ENCODE measurements at places on chromosomes 3 and 15.

- no peak for DNase-seq
These were observed 689.1 kb upstream of the DPPA4 start for GRCh38 chr3:110026421-110026820.

DNA sequence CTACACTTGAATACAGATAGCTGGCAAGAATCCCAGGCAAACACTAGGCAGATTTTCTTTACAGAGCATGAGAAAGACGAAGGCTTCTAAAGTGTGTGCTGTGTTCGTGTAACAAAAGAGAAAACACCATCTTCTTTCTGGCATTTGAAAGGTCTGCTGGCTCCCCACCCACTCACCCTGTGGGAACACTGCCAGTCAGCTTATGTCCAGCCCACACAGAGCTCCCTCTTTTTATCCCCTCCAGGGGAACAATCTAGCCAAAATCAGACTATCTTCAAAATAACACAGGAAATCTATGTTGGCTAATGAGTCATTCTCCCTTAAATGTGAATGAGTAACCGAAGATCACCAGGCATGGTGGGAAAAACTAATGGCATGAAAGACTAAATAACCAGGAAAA lies 45.6 kb upstream of the PAQR5 start:
- DNase-seq: no peak

- no peak for DNase-seq
These were observed 24.1 kb downstream of the PIGB start for GRCh38 chr15:55343168-55343567.

DNA sequence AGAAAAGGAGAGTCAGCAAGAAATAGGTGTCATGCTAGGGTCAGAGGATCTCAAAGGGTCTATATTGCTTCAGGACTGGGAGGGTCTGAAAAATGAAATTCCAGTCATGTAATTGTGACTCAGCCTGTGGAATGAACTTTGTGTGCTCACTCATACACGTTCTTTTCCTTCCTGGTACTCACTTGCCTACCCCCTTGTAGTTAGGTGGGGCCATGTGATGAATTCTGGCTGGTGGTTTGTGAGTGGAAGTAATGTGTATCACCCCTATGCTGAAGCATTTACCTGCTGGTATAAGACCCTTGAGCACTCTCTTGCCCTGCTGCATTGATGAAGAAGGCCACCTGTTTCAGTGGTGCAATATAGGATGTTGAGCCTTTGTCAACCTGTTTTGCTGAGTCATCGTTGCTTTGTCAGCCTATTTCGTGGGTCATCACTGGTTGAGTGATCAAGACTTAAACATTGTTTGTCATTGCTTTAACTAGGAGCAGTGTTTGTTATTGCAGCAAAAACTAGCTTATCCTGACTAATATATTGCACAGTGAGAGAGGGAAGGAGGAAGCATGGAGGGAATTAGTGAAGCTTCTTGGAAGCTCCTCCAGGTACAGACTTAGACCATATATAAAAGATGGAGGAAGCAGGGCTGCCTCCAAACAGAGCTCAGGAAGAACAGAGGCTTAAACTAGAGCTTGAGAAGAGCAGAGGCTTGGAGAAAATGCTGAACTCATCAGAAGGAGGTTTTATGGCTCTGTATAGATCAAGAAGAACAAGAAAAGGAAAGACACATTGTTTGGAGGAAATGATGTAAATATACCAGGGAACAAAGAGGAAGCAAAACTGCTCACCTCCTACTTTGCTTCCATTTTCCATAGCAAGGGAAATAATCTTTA lies 28.9 kb downstream of the TLNRD1 start:
- DNase-seq: no peak

DNA sequence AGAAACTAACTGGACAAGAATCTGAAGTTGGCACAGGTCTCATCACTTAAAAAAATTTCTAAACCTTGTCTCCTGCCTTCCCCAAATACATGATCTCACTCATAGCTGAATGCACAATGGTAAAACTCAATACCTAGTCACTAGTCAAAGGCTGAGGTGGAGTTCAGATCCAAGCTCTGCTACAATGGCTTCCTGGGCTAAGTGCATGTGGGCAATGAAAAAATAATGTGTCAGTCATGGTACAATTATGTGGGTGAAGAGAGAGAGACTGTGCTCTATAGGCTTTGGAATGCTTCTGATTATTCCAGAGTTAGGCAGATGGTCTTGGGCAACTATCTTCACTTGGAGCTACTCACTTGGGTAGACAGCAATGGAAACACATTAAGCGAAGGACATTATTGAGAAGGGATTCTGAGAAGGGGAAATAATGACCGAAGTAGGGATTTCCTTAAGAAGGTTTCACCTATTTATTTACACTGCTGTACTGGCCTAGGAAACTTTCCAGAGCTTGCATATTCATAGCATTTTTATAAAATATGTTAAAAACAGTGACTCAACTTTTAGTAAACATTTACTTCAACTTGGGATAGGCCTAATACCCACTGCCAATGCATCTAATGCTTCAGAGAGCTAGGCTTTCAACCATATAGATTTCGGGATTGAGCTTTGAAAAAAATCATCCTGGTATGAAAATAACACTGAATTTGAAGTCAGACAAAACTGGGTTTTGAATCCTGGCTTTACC lies 58.7 kb upstream of the PLXND1 start:
- DNase-seq: no peak

DNA sequence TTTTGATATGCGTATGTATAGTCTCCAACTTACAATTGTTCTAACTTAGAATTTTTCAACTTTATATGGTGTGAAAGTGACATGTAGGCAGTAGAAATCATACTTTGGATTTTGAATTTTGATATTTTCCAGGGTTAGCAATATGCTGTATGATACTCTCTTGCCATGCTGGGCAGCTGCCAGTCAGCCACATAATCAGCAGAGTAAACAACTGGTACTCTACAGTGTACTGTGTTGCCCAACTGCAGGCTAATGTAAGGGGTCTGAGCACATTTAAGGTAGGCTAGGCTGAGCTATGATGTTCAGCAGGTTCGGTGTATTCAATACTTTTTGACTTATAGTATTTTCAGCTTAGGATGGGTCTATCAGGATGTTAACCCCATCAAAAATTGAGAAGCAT lies 52.0 kb upstream of the RYK start:
- no peak for DNase-seq

DNA sequence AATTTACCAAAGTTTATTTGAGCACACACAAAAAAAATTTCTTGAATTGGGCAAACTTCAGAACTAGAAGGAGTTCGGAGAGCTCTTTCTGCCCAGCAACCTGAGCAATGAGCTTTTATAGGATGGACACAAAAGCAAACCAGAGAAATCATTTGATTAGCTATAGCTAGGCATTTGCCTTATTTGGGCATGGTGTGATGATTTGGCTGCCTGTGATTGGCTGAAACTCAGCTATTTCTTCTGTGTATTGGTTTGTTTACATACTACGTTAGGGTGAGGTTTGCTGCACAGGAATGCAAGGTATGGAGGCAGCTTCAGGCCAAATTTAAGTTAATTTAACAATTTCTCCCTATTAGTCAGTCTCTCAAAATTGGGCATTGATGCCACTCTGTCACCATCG lies 65.1 kb downstream of the NEK11 start:
- DNase-seq: no peak

DNA sequence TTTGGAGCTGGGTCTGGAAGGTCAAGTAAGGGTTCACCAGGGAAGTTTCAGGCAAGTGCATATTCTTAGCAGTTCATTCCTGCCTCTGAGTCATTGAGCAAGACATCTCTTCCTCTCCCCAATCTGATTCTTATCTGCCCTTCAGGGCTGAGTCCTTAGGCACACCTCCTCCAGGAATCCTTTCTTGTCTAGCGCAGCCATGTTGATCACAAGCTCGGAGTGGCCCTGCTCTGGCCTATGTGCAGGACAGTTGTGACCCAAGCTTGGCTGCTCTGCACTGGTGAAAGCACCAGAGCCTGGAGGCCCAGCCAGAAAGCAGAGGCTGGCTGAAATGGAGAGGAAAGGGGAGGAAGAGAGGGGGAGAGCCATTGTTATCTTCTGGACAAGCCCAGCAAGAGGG lies 30.9 kb upstream of the MRPS22 start:
- DNase-seq: no peak

- no peak for DNase-seq
These were observed 18.0 kb downstream of the MIX23 start for GRCh38 chr3:122365073-122365472.

- DNase-seq: no peak
These were observed 2.2 kb downstream of the DNAH1 start for GRCh38 chr3:52318186-52318816.

GRCh38 chr3:3603351-3603750 lies 195.9 kb upstream of the LRRN1 start:
- no peak for DNase-seq

DNA sequence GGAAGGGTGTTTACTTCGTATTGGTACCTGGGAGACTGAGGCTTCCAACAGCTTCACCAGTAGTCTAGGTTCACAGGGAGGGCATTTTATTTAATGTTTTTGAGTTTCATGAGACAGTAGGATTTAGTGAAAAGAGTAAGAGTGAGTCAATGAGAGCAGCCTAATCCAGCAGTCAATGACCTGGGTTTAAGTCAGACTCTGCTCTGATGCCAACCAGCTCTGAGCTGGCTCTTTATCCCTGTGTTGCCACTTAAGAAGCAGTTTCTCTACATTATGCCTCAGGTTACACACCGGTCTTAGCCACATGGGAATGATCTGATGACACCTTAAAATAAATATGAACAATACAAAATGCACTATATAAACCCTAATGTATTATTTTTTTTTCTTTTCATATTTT lies 59.4 kb upstream of the KCNMB2 start:
- no peak for DNase-seq

DNA sequence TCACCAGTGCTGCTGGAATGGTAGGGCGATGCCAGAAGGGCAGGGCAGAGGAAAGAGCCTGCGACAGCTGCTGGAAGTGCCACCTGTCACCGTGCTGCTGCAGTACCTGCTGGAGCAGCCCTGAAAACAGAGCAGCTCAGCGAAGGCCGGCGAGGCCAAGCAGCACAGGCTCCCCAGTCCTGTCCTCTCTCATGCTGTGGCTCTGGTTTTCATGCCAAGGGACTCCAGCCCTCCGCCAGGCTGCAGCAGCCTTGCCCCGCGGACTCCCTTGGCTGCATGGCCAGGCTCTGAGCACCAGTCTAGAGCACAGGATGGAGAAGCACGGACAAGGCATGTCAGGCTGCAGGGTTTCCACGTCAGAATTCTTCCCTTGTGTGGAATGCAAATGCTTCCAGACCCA lies 43.9 kb downstream of the ADCY5 start:
- DNase-seq: no peak

GRCh38 chr3:17979911-17980310 lies 237.5 kb upstream of the TBC1D5 start:
- no peak for DNase-seq

GRCh38 chr15:56241374-56242105 lies 2.1 kb downstream of the RFX7 start:
- no peak for DNase-seq

DNA sequence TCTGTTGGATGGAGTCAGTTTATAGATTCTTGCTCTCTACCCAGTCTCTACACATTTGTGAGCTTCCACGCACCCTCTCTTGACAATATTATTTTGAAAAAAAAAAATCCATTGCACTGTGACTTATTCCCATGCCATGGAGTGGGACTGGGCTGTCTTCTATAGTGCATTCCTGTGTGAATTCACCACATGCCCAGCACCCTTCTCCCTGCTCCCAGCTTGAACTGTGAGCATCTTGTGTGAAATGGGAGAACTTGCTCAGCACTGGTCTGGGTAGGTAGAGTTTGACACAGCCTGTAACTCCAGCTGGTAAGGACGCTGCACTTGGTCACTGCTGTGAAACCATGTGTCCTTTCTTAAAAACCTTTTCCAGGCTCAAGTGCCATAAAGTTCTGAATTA lies 91.9 kb downstream of the ARNT2 start:
- no peak for DNase-seq

DNA sequence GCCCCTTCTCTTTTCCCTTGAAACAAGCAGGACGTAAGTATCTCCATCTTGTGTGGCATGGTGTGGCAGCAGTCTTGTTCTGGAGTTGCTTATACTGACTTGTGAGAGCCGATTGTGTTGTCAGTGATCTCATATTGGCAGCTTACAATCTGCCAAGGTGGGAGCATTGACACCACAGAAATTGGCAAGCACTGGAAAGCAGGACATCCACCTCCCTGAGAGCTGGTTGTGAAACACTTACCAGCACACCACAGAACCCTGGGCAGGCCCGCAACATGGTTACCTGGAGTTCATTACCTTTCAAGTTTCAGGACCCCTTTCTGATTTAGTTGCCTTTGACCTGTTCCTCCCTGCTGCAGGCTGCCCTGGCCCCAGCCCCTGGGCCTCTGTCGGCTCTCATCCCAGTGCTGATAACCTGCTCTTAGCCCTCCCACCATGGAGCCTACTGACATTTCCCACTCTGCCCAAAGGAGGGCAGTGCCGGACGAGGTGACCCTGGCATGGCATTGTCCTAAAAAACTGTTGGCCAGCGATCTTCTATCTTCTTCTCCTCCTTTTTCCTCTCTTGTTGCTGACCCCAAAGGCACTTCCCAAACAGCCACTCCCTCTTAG lies 10.6 kb upstream of the ATP2B2 start:
- no peak for DNase-seq

GRCh38 chr3:130299531-130299930 lies 45.9 kb upstream of the COL6A5 start:
- DNase-seq: no peak

GRCh38 chr15:63112871-63113270 lies 8.8 kb upstream of the LACTB start:
- DNase-seq: no peak

GRCh38 chr3:169886671-169887070 lies 16.9 kb upstream of the LRRC31 start:
- no peak for DNase-seq

DNA sequence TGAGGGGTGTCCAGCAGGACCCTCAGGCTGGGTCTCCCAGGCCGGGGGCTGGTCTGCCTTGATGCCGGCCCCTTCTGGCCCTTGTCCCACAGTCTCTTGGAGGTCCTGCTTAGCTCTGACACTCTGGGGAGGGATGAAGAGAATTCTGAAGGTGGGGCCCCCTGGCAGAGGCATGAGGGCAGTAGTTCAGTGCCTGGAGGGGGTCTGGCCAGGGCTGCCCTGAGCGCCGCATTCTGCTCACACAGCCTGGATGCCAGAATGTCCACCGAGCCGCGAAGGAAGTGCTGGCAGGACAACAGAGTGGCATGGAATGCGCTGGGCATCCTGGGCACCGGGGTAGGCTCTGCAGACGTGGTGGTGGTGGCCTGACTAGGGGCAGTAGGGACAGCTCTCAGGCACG lies 55.5 kb downstream of the SMAD6 start:
- DNase-seq: no peak

DNA sequence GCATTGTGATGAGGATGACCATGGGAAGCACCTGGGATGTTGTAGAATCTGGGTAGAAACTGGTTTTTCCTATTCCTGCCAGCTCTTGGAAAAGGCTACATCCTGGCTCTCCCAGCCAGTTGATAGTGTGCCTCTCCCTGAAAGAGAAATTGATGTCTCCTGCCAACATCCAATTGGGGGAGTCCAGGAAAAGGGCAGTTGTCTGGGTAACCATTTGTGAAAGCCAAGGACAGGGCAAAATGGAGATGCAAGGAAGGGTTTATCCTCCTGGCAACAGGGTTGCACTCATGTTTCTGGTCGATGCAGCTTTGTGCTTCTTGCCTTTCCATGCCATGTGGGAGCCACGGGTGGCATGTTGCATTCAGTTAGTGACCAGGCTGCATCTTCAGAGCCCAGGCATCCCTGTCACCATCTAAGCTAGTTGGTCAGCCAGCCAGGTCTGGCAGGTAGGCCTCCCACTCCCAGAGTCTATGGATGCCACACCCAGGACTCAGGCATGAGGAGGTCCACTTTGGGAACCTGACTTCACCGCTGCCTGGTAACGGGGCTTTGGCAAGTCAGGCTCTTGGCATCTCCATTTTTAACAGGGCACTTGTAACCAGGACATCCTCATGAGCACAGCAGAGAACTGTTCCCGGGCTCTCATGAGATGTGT lies 153.5 kb downstream of the DNAJB8 start:
- no peak for DNase-seq

GRCh38 chr15:78130466-78131294 lies 565 bp downstream of the CIB2 start:
- DNase-seq: no peak
